Stimulated activated CD4-positive, alpha-beta T cell treated with anti-CD3 and anti-CD28 coated beads, TNF-alpha, amount 100 ng/mL, for 1 hour (primary cell): ENCODE measurements at places on chromosomes 4 and X.

GRCh38 chr4:159764343-159764952 is 661.6 kb downstream of the RAPGEF2 start:
- no peak for DNase-seq

- no peak for DNase-seq
Observed at GRCh38 chrX:132373610-132374009, 115.2 kb downstream of the MBNL3 start.

DNA sequence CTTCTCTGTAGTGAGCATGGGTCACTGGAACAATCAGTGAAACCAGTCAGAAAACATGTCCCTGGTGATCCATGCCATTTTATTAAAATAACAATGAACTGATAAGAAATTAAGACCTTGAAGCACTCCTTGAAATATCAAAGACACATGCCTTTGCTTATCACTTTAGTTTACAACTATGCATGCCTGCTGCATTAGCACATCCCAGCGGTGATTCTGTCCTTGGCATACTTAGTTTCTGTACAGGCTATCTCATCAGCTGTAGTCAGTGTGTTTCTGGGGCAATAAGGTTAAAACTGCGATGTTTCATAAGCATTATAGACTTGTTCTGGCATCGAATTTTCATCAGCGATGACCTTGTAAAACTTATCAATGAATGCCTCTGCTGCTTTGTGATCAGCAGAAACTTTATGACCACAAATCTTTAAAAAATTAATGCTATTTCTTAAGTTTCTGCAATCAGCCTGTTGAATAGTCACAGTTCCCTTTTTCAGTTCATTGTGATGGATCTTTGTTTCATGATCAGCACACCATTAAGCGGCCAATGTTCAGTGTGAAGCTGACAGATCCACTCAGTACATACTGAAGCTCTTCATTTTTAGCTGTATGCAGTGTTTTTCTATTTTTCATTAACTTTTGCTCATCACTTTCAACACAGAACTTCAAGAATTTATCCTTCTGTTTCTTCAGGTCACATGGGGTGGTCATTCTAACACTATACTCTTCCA is 150.5 kb downstream of the RNF150 start:
- DNase-seq = no peak

DNA sequence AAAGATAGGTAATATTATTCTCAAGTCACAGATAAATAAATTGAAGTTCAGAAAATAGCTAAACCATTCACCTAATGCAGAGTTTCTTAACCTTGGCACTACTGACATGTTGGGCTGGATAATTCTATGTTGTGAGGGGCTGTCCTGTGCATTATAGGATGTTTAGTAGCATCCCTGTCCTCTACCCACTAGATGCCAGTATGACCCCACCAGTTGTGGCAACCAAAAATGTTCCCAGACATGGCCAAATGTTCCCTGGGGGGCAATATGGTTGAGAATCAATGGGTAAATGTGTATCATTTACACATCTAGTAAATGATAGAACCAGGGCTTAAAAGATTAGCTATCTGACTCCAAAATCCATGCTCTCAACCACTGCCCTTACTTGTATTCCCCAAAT is 140.9 kb downstream of the COL4A6 start:
- DNase-seq = no peak

GRCh38 chr4:85808864-85809263 is 333.9 kb downstream of the ARHGAP24 start:
- no peak for DNase-seq

GRCh38 chr4:150510176-150510865 is 71.6 kb upstream of the MAB21L2 start:
- DNase-seq = no peak
